ENCODE measurements at places on chromosomes 4 and X.

DNA sequence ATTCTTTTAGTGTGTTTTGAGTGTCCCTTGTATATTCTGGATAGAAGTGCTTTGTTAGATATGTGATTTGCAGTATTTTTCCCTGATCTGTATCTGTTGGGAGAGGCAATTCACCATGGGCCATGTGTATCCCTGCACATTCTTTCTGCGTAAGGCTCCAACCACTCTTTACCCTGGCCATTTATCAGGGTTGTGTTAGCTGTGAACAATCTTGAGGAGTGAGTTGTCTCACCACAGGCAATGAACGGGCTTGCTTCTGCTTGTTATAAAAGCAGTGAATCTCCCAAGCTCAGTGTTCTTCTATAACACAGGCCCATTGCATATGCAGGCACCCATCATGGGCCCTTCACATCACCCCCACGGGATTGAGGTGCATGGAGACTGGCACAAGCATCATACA is 18.9 kb upstream of the SMIM10 start:
- no peak for DNase-seq

- DNase-seq = no peak
Observed at GRCh38 chr4:154433543-154433942, 58.1 kb downstream of the DCHS2 start.

GRCh38 chrX:149858592-149858991 is 22.4 kb upstream of the MAGEA8 start:
- no peak for DNase-seq

DNA sequence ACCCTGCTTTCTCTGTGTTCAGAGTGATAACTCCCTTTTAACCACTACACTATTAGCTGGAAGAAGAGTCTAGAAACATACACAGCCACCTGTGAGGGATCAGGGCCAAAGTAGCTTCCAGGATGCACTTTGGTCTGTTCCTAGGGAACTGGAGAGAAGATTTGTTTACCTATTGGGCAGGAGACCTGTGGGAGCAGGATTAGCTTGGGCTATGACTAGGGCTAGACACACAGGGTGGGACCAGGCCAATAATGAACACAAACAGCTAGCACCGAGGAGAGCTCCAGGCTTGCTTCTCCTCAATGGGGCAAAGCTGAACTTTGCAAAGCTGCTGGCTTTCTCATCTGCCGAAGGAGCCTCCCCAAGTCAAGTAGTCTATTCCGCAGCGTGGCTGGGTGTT is 24.4 kb upstream of the MAP7D3 start:
- no peak for DNase-seq

DNA sequence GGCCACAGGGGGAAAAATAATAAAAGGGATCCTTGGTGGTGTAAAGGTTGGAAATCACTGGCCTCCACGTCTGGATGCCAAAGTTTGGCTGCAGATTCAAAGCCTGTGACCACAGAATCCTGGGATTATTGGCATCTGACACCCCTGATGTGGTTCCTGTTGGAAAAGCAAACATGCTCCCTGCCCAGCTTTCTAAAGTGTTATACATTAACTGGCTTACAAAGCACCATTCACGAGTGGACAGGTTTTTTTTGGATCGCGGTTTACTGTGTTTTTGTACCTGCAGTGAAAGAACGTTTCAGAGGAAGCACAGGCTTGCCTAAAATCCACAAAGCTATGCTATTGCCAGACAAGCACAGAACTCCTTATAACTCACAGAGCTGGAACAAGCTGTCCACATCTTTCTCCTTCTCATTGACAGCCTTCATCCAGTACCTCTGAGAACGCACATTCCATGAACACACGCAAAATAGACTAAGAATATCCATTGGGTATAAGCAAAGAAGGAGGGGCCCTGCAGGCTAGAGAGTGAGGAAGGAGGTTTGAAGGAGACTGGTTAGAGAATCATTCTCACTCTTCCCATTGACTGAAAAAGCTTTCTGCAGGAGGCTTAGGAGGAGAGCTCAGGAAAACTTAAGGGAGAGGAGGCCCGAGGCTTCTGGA is 14.5 kb upstream of the CAPN6 start:
- DNase-seq = no peak

- DNase-seq = no peak
Observed at GRCh38 chr4:26330186-26330787, 9.5 kb downstream of the RBPJ start.

DNA sequence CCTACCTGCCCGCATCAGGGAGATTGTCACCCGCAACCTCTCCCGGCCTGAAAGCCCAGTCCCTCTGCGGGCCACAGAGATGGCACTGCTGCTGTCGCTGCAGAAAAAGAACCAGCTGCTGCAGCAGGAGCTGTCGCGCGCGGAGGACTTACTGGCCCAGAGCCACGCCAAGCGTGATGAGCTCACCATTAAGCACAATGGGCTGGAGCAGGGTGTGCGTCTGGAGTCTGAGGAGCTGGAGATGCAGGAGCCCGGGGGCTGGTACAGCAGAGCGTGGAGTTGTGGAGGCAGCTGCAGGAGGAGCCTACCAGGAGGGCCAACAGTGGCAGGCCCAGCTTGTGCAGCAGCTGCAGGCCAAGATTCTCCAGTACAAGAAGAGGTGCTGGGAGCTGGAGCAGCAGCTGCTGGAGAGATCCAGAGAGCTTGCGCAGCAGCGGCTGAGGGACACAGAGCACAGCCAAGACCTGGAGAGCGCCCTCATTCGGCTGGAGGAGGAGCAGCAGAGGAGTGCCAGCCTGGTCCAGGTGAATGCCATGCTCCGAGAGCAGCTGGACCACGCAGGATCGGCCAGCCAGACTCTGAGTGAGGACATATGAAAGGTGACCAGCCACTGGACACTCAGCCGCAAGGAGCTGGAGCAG is 11.3 kb downstream of the SMIM10L2A start:
- no peak for DNase-seq

DNA sequence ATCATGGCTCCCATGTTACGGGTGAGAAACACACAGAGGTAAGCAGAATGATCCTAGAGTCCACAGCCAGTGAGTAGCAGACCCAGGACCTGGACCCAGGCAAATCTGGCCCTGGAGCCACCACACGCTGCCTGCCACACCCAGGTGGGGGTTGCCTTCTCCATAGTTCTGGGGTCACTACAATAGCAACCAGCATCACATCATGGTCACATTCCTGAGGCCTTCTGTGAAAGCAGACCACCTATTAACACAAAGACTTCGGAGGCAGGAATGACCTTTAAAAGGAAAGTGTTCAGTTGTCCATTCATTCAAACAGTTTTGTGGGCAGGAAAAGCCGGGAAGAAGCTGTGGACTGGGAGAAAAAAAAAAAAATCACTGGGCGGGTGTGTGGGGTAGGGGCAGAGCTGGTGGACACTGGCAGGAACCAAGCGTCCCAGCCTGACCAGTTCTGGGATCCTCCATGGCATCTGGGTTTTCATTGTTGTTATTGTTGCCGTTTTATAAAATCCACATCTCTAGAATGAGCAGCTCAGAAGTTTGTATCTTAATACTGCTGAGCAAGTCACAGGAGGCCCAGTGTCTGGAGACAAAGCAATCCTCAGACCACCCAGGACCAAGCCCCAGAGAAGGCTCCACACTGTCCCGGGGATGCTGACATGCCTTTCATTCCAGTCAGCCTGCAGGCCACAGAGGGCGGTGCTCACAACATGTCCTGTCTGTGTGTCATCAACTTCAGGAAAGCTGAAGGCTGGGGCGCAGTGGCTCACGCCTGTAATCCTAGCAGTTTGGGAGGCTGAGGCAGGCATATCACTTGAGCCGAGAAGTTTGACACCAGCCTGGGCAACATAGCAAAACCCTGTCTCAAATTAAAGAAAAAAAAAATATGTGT is 67.0 kb downstream of the SEL1L3 start:
- no peak for DNase-seq

- DNase-seq = no peak
Observed at GRCh38 chr4:13092702-13093101, 391.4 kb downstream of the RAB28 start.

- DNase-seq = no peak
Observed at GRCh38 chr4:24680746-24681448, 96.5 kb upstream of the DHX15 start.

GRCh38 chr4:33974270-33974669 is 2270.0 kb downstream of the ARAP2 start:
- no peak for DNase-seq

DNA sequence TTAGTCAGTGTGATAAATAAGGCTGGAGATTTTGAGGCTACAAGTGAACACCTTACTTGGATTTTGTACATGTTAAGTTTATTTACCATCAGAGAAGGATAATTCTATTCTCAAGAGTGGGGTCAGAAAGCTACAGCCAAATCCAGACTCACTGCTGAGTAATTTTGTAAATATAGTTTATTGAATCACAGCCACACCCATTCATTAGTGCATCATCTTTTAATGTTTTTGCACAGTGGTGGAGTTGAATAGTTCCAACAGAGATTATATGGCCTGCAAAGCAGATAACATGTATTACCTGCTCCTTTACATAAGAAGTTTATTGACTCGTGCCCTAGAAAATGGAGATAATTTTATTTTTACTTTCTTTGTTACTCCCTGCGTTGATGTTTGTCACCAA is 60.4 kb downstream of the PCDH18 start:
- no peak for DNase-seq

DNA sequence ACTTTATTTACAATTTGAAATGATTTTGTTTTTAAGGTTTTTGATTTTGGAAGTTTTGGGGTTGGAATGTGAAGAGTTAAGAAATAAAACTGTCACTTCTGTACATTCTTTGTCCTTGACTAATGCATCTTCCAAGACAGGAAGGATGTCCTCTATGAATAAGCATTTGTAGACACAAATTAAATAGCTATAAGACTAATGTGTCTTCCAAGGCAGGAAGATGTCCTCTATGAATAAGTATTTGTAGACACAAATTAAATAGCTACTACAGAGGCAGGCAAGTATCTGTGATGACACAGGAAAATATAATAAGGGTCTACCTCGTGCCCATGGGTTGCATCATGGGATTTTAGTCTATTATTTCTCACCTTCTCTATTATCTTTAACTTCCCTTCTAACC is 14.5 kb downstream of the PRSS48 start:
- no peak for DNase-seq

GRCh38 chrX:38327775-38328081 is 419 bp upstream of the RPGR start:
- no peak for DNase-seq

DNA sequence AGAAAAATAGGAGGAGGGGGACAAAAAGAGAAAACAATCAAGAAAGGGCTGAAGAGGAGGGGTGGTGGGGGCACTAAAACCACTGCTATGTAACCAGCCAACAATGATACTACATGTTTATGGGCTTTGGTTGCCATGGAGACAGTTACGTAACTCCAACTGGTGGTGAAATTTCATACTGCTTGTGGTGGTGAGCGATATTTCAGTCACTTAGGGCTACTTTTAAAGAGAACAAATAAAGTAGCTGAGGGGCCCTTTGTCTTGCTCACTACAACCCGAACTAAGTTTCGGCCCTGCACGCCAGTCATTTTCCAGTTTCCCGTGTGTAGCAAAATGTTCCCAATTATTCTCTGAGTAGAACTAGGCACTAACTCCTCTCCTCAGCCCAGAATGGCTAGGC is 275.2 kb upstream of the EDA2R start:
- DNase-seq = peak; percentile 1

DNA sequence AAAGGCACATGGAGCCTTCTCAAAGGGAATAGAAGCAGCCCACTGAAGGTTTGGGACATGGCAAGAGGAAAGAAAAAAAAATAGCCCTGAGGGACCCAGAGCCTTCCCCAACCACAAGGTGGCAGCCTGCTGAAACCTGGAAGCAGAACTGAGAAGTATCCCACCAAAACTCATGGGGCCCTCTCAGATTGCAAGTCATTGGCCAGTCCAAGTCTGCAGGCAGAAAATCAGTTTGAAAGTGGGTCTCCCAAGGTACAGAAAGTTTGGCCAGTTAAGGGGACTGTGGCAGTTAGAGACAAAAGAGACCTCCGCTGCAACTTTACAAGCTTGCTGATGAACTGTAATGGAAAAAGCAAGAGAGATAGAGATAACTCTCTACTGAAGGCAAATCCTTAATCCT is 155.8 kb downstream of the ANTXR2 start:
- no peak for DNase-seq

DNA sequence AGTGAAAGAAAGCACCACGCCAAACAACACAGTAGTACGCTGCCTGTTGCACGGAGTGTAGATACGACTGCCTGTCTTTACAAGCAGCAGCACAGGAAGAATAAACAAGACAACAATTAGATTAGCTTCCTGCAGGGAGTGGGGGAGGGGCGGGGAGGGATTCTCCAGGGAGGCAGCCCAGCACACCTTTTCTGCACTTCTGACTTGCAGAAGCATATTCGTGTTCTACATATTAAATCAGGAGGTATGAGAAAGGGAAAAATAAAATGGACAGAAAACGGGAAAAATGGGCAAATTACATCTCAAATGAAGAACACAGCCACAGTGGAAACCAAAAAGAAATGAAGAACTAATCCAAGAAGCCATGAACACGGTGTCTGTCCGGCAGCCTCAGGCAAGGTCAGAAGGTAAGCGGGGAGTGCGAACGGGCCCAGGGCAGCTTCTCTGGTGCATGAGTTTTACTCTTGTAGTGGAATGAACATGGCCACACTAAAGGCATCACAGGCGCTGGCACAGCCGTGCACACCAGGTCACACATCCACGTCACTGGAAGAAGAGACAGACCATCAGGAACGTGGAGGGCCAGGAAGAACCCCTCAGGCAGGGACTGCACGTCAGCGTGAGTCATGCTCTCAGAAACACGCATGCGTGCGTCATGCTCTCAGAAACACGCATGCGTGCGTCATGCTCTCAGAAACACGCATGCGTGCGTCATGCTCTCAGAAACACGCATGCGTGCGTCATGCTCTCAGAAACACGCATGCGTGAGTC is 20.1 kb upstream of the ADRA2C start:
- no peak for DNase-seq

DNA sequence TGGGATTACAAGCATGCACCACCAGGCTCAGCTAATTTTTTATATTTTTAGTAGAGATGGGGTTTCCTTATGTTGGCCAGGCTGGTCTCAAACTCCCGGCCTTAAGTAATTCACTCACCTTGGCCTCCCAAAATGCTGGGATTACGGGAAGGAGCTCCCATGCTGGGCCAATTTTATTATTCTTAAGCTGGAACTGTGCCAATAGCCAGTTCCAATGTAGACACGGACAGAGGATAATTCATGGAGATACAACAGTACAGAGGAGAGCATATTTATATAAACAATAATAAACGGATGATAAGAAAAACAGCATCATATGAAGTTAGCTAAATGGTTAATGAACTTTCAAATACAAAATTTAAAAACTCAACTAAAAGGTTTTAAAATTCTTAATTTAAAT is 87.8 kb downstream of the PPA2 start:
- no peak for DNase-seq
